ENCODE measurements at places on chromosomes 12 and 14.
A peak's percentile ranks its signal among the peaks of the same experiment; 100 is the strongest.

- DNase-seq = no peak
These were observed 4.8 kb downstream of the CDKN1B start for GRCh38 chr12:12721814-12722434.

DNA sequence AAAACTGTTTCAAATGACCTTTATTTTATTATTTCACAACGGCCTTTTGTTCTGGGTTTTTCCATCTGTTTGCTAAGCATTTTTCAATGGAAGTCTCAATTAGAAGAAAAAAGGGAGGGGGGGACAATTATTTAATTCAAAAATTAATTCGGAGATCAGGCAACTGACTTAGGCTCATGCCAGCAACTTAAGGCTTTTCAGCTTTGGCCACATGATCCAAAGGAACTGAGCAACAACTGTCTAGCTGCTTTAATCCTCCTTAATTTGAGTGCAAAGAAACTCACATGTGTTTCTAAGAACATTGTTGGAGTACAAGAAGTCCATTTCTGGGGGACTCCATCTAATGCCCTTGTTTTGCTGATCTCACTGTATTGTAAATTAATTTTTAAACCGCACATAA is 188.0 kb downstream of the EXOC5 start:
- no peak for DNase-seq

DNA sequence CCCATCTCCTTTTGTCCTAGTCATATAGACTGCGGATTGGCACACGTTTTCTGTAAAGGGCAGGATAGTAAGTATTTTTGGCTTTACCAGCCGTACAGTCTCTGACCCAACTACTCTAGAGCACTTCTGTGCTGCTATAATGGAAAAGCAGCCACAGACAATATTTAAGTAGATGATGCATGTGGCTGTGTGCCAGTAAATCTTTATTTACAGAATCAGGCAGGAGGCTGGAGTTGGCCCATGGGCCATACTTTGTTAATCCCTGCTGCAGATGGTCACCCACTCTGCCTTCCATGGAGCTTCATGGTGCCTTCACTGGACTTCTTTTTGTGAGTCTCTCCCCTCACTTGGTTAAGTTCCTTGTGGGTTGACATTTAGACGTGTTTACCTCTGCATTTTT is 584.5 kb upstream of the TBX3 start:
- DNase-seq = no peak

- DNase-seq = no peak
These were observed 274.8 kb downstream of the DPF3 start for GRCh38 chr14:72619111-72619571.

DNA sequence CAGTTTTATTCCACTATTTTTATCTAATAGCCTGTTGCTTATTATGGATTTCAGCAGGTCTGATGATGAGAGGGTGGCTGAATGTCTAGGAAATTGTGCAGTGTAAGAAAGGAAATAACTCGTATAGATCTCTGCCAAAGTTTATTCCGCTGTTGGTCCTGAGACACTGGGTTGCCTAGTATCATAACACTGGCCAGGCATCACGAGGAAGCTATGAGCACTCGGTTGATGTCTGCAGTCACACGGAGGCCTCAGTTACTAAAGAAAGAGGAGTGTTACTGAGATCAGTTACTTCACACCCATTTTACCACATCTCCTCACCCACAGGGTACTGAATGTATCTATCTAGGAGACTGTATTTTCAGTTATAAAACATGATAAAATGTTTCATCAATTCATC is 21.9 kb downstream of the BHLHE41 start:
- no peak for DNase-seq

DNA sequence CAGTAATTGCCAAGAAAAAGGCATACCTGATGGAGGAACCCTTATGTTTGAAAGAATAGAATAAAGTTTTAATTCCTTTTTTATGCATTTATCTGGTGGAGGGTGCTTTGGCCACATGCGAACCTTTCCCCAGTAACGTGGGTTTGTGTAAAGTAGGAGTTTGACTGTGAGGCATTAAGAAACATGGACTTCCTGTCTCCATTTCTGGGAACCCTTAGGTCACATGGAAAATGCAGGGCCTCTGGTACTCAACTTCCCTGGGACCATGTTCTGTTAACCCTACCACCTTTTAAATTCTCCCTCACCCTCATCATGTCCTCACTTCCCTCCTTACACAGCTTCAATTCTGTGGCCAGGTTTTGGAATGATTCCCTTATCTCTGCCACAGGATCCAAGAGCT is 80.3 kb downstream of the PPM1A start:
- no peak for DNase-seq

GRCh38 chr14:91406982-91407381 is 10.6 kb downstream of the CCDC88C start:
- DNase-seq = no peak

DNA sequence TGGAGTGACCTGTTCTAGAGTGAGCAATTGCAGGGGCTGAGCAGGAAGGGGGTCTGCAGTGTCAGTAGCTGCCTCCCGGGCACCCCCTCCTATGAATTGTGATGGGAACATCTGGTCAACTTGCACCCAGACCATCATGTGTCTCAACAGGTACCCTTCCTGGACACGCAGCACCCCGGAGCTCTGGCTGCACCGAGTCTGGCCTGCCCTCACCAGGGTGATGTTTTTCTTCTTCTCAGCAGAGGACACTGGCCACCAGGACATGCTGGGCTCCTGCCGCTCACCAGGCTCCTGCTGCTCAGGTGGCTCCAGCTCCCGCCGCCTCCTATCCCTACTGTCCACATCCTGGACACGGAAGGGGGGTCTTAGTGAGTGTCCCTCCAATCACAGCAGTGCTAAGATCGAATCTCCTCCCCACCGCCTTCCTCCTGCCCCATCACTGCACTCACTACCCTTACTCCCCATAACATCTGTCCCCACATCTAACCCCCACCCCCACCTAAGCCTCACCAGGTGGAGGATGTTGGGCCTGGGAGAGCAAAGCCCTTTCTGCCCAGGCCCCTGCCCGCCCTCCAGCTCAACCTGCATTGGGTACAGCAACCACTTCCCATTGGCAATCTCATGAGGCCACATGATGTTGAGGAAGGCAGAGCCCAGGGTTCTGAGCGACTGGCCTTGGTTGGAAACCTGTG is 14.9 kb downstream of the ITGA7 start:
- no peak for DNase-seq

DNA sequence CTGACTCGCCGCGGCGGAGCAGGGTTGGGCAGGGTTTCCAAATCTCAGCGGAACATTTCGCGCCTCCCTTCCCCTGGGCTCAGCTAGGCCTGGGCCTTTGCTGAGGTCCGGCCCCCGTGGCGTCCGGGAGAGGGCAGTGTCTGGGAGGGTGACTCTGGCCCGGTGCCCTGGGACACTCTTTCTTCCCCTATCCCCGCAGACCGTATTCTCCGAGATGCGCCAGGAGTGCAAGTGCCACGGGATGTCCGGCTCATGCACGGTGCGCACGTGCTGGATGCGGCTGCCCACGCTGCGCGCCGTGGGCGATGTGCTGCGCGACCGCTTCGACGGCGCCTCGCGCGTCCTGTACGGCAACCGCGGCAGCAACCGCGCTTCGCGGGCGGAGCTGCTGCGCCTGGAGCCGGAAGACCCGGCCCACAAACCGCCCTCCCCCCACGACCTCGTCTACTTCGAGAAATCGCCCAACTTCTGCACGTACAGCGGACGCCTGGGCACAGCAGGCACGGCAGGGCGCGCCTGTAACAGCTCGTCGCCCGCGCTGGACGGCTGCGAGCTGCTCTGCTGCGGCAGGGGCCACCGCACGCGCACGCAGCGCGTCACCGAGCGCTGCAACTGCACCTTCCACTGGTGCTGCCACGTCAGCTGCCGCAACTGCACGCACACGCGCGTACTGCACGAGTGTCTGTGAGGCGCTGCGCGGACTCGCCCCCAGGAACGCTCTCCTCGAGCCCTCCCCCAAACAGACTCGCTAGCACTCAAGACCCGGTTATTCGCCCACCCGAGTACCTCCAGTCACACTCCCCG is 3.0 kb downstream of the WNT1 start:
- DNase-seq = peak; percentile 58

DNA sequence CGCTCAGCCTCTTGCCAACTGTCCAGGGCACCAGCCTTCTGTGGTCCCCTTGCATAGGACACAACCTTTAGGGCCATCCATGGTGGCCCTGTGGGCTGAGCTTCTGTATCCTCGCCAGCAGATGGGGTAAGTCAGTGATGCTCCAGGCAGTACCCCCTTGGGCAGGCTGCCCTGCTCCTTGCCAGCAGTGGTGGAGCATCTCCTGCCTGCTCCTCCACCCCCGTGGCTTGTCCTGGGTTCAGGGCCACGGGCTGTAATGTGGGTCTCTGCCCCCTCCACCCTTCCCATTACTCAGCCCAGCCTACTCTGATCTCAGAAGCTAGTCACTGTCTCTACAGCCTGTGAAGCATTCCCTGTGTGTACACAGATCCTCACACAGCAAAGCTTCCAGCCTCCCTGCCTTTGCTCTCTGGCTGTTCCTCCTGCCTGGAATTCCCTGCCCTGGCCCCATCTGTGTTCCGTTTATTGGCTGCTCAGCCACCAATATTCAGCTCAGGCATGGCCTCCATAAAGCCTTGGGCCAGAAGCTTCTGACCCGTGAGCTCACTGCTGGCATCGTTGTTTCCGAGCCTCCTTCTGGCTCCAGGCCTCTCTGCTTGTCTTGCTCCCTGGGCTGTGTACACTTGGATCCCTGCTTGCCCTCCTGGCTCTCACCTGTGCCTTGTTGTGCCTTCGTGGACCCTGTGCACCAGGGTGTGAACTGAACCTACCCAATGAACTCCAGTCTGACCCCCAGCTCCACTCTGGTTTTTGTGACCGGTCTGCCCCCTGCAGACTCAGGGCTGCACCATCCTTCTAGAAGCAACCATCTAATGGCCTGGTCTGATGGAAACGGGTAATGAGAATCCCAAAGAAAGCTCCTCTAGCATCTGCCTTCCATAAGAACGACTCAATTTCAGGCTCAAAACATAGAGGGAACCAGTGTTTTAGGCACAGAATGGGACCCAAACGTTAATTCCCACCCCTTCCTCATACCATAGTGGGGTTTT is 177.0 kb upstream of the PRMT8 start:
- DNase-seq = no peak

DNA sequence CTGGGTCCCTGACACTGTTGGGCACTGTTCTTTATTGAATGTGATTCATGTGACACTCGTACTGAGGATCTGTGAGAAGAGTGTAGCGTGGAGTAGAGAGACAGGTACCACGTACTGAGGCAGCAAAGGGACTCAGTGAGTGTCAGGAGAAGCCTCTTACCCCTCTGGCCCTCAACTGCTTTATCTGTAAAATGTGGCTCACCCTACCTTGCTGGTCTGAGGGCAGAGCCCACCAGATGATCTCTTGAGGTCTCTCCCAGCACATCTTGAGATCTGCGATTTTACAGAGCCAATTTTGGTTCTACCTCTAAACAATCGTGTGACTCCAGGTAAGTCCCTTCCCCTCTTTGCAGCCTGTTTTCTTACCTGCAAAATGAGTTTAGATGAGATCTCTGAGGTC is 3.1 kb downstream of the CEBPE start:
- DNase-seq = no peak

GRCh38 chr14:96598332-96598928 is 96.2 kb downstream of the PAPOLA start:
- DNase-seq = no peak

- DNase-seq = no peak
These were observed 70.7 kb upstream of the NAP1L1 start for GRCh38 chr12:76155157-76155670.

DNA sequence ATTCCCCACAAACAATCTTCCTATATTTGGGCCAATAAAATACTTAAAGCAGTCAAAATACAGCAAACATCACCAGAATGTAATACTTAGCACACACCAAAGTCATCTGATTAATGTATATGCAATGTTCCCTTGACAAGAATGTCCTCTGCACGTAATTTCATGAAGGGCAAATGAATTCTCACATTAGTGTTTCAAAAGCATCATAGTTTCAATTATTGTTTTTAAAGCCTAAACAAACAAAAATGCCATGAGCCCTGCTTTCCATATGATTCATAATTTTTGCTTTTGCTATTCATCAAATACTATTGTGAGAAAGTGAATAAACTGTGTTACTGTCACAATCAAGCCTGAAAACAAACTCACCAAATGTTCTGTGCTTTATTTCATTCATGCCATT is 156.0 kb downstream of the EPS8 start:
- no peak for DNase-seq

GRCh38 chr12:31029916-31030562 is 43.6 kb upstream of the DDX11 start:
- no peak for DNase-seq

GRCh38 chr14:23119363-23120327 is 590 bp upstream of the CEBPE start:
- peak; percentile 51 for DNase-seq

DNA sequence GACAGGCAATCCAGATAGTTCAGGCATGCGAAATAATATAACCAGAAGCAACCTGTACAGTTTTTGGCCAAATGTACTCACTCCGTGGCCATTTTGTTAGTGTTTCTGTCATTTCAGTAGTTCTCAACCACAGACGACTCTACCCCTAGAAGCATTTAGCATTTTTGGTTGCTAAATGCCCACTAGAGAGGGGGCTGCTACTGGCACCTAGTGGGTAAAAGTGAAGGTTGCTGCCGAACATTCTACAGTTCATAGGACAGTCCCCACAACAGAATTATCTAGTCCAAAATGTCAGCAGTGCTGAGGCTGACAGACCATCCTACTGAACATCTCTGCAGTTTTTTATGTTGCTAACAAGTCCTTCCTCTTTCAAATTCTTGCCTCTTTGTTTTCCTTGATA is 107.4 kb downstream of the TSHR start:
- DNase-seq = no peak

DNA sequence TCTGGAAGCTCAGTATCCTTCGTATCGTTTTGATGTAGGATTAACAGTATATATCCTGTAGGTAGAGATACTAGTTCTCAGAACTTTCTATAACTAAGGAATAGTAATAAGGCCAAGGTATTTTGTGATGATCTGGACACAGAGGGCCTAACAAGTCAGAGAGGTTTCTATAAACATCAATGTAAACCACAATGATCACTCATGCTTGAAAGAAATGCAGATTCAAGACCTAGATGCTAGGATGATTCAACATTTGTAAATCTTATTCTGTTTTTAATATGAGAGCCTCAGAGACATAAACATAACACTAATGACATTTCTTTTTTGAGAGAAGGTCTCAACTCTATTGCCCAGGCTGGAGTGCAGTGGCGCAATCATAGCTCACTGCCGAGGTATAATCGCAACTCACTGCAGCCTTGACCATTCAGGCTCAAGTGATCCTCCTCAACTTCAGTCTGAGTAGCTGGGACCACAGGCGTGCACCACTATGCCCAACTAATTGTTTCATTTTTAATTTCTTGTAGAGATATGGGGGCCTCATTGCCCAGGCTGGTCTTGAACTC is 16.2 kb downstream of the SUPT16H start:
- DNase-seq = no peak

GRCh38 chr12:29238822-29239291 is 89.8 kb downstream of the FAR2 start:
- DNase-seq = no peak

GRCh38 chr12:111224186-111225066 is 144.5 kb downstream of the PHETA1 start:
- no peak for DNase-seq

DNA sequence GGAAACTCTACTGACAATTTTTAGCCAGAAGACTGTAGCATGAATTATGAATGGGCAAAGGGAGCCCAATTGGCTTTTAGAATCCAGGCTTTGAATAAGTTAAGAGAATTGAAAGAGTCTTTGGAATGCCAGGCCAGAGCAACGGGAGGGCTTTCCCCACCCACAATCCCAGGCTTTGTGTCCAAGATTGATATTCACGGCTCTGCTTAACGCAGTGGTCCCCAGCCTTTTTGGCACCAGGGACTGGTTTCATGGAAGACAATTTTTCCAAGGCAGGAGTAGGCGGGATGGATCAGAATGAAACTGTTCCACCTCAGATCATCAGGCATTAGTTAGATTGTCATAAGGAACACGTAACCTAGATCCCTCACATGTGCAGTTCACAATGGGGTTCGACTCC is 79.6 kb downstream of the EPS8 start:
- DNase-seq = no peak
